ENCODE measurements at places on chromosomes 1 and 21. TPM values are rescaled to one million over a fixed set of nuclear protein-coding genes. Genes with fewer than 3 reads are reported as not detected.
A peak's percentile ranks its signal among the peaks of the same experiment; 100 is the strongest.

TRABD2B gene
- 0.16 TPM for polyA plus RNA-seq

- DNase-seq = no peak
- peak overlapping the region; percentile 4 for H3K27ac ChIP-seq
- no peaks in the 10 kb centered on the region for H3K27me3 ChIP-seq
- H3K4me1 ChIP-seq = peaks cover 38% of the 10 kb centered on the region
Observed at GRCh38 chr1:162564762-162565218, 3.3 kb downstream of the UAP1 start.

DNA sequence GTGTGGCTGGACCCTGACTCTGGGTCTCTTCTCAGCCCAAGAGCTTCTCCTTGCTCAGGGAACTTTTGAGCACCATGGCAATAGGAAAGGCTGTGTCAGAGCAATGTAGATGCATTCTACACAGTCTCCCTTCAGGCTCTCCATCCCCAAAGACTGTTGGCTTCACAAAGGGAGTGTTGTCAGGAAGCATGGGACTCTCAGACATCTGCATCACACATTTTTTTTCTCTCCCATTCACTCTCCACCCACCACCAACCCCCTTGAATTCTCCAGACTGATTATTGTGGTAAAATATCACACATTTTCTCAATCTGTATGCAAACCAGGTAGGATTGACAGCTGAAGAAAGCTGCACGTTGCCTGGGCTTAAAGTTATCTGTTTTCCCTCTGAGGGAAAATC, 105.4 kb upstream of the WARS2 start:
- H3K36me3 ChIP-seq = no peaks in the 10 kb centered on the region
- H3K4me3 ChIP-seq = no peak overlapping the region
- H3K27me3 ChIP-seq = no peaks in the 10 kb centered on the region
- peaks cover 5% of the 10 kb centered on the region for H3K4me1 ChIP-seq
- H3K27ac ChIP-seq = no peak overlapping the region

DNA sequence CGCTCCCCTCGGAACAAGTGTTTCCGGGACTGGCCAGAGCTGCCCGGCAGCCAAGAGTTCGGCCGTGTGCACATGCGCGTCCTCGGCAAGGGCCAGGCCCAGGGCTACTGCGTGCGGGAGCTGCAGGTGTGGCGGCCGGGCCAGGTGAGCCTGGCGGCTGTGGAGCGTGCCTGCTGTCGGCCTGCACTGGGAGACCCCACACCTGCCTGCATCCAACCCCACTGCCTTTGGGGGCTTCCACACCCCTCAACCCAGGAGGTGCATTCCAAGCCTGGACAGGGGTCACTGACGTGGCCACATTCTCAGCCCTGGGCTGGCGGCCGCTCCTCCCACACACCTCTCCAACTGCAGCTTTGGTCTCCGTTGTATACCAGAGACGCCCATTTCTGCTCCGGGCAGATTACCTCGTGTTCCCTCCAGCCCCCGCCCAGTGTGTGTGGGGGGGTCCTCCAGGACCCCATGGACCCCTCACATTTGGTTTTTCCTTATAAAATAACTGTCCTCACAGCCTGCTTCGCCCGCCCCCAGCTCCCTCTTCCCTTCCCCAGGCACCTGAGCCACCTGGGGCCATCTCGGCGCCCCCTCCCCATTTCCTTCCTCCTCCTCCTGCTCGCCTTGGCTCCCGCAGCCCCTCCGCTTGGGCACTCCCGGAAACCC, 6.1 kb downstream of the RNF223 start:
- peaks cover 20% of the 10 kb centered on the region for H3K4me1 ChIP-seq
- peaks cover 16% of the 10 kb centered on the region for H3K27me3 ChIP-seq
- DNase-seq = no peak

DNA sequence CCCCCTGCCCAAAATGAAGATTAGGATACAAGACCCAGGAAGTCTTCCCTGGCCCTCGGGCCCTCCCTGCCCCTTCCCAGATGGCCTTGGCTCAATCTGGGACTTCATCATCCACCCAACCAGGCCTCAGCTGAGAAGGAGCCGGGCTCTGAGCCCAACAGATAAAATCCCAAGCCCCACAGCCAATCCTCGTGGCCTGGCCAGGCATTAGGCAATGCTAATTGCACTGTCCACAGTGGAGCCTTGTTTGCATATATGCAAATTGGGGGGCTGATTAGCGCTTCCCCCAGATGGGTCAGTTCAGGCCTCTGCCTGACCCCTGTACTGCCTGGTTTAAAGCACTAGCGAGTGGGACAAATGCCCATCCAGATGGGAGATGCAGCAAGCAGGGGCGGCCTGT, 34.9 kb downstream of the IGSF21 start:
- no peaks in the 10 kb centered on the region for H3K27me3 ChIP-seq
- H3K27ac ChIP-seq = no peak overlapping the region
- H3K4me1 ChIP-seq = no peaks in the 10 kb centered on the region

- peaks cover 10% of the 10 kb centered on the region for H3K27me3 ChIP-seq
- peak; percentile 36 for DNase-seq
- peaks cover 8% of the 10 kb centered on the region for H3K4me1 ChIP-seq
- no peaks in the 10 kb centered on the region for H3K36me3 ChIP-seq
- no peak overlapping the region for H3K4me3 ChIP-seq
- no peak overlapping the region for H3K27ac ChIP-seq
Observed at GRCh38 chr1:39657923-39658485, 13.9 kb downstream of the NT5C1A start.

SLC6A9 gene
- polyA plus RNA-seq = 5.3 TPM

GRCh38 chr1:241270016-241270415, 87.0 kb downstream of the RGS7 start:
- no peaks in the 10 kb centered on the region for H3K27me3 ChIP-seq
- H3K27ac ChIP-seq = no peak overlapping the region
- DNase-seq = no peak
- no peaks in the 10 kb centered on the region for H3K4me1 ChIP-seq

- no peak overlapping the region for H3K27ac ChIP-seq
- DNase-seq = no peak
- no peak overlapping the region for H3K4me3 ChIP-seq
- peaks cover 59% of the 10 kb centered on the region for H3K36me3 ChIP-seq
Observed at GRCh38 chr1:209630383-209631225, 21.6 kb downstream of the LAMB3 start.

GRCh38 chr1:78373676-78374075, 117.1 kb upstream of the PTGFR start:
- no peaks in the 10 kb centered on the region for H3K27me3 ChIP-seq
- H3K27ac ChIP-seq = no peak overlapping the region
- H3K36me3 ChIP-seq = no peaks in the 10 kb centered on the region
- no peaks in the 10 kb centered on the region for H3K4me1 ChIP-seq
- no peak for DNase-seq

BRDT gene
- not detected for polyA plus RNA-seq

DNA sequence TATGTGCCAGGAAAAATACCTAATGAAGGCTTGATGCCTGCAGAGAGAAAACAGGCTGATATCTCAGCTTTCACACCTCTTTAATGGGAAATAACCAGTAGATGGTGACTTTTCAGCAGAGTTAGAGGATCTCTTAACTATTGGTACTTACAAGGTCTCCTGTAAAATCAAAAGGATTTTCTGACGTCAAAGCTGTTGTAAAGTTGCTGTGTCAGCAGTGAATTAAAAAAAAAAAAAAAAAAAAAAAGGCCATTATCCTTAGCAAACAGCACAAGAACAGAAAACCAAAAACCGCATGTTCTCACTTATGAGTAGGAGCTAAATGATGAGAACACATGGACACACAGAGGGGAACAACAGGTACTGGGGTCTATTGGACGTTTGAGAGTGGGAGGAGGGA, 349.1 kb downstream of the AMY1C start:
- H3K27ac ChIP-seq = no peak overlapping the region
- H3K36me3 ChIP-seq = no peaks in the 10 kb centered on the region
- DNase-seq = no peak
- H3K27me3 ChIP-seq = no peaks in the 10 kb centered on the region
- no peaks in the 10 kb centered on the region for H3K4me1 ChIP-seq

DNA sequence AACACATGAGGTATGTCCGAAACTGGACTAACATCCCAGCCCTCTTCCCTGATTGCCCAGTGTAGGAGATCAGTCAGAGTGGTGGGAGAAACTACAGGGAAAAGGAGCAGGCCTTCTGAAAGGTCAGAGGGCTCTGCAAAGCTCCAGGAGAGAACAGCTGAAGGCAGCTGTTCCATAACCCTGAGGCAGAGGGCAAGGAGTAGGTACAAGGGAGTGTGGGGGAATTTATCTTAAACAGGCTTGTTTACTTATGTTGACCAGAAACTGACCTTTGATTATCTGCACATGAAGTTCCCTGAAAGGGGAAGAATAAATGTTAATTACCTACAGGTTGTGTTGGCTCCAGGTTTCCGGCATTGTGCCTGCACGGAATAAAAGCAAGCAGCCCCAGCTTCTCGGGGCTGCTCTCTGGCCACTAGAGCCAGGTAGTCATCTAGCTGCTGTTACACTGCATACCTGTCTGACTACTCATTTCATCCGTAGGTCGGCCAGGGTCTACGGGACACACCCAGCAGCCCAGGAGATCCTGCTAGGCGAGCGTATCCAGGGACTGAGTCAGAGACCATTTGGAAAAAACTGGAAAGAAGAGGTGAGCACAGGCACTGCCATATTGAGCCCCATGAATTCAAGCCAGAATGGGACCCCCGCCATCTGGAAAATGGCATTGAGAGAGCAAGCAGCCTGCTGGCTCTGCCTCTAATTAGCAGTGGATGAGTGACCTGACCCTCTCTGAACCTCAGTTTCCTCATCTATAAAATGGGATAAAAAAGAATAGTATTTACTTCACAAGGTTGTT, 14.9 kb upstream of the PAQR7 start:
- DNase-seq = no peak
- peak overlapping the region; percentile 74 for H3K27ac ChIP-seq
- H3K36me3 ChIP-seq = no peaks in the 10 kb centered on the region
- H3K27me3 ChIP-seq = no peaks in the 10 kb centered on the region
- H3K4me1 ChIP-seq = peaks cover 51% of the 10 kb centered on the region

GRCh38 chr1:85822696-85823095, 114.5 kb upstream of the ZNHIT6 start:
- DNase-seq = no peak
- H3K4me1 ChIP-seq = no peaks in the 10 kb centered on the region
- H3K27me3 ChIP-seq = no peaks in the 10 kb centered on the region
- H3K4me3 ChIP-seq = no peak overlapping the region

DNA sequence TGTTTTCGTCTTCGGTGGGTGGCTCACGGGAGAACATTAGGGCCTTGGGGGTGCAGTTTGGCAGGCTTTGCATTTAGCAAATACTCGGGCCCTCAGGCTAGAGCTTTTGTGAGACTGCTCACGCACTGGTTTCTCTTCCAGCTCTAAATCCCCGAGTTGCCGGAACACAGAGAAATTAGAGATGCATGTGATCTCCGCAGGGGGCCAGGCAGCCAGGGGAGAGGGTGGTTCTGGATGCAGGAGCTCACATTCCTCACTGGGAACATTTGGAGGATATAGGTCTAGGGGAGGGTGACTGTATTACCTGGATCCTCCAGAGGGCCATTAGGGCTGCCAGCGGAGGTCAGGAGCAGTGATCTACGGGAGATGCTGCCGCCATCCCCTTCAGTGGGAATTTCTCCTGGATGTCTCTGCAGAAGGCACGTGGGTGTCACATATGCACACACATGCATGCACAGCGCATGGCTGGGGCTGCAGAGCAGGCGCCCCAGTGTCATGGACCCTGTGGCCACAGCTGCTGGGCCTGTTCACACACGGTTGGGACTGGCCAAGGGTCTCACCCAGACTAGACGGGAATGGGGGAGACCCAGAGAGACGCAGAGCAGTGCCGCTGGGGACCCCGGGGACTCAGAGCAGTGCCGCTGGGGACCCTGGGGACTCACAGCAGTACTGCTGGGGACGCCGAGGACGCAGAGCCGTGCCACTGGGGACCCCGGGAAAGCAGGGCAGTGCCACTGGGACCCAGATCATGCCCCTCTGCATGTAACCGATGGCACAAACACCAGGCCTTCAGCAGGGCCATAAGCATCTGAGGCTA, 258.7 kb downstream of the CAMTA1 start:
- no peaks in the 10 kb centered on the region for H3K36me3 ChIP-seq
- peaks cover 16% of the 10 kb centered on the region for H3K27me3 ChIP-seq
- H3K4me1 ChIP-seq = no peaks in the 10 kb centered on the region
- DNase-seq = no peak

- H3K4me1 ChIP-seq = peaks cover 5% of the 10 kb centered on the region
- H3K36me3 ChIP-seq = peaks cover 10% of the 10 kb centered on the region
- no peak overlapping the region for H3K27ac ChIP-seq
- no peak overlapping the region for H3K4me3 ChIP-seq
- DNase-seq = peak; percentile 36
- no peaks in the 10 kb centered on the region for H3K27me3 ChIP-seq
Observed at GRCh38 chr1:7810395-7810794, 26.3 kb downstream of the PER3 start.

FCRL3 gene
- not detected for polyA plus RNA-seq

FAM177B gene
- not detected for polyA plus RNA-seq

DNA sequence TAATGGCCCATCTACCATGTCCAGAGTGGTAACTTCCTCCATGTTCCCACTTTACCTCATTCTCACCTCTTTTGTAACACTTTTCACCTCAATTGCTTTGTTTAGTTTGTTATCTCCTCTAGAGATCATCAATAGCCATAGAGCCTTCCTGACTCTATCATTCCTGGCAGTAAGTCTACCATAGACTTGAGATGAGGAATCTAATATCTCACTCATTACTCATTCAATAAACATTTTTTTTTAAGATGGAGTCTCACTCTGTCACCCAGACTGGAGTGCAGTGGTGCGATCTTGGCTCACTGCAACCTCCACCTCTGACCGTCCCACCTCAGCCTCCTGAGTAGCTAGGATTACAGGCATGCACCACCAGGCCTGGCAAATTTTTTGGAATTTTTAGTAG, 7.1 kb downstream of the NMNAT2 start:
- DNase-seq = no peak
- H3K4me1 ChIP-seq = no peaks in the 10 kb centered on the region
- H3K27me3 ChIP-seq = peaks cover under 1% of the 10 kb centered on the region
- no peaks in the 10 kb centered on the region for H3K36me3 ChIP-seq

GRCh38 chr1:209583408-209583807, at the start of gene CAMK1G:
Gene CAMK1G, plus strand, starts transcription at chr1:209583714. Its CDS starts 11,270 bp downstream, at chr1:209594984.
- DNase-seq = no peak
- peaks cover 23% of the 10 kb centered on the region for H3K4me1 ChIP-seq
- H3K27ac ChIP-seq = no peak within 1 kb of the TSS
- H3K27me3 ChIP-seq = peaks cover 22% of the 10 kb centered on the region

DNA sequence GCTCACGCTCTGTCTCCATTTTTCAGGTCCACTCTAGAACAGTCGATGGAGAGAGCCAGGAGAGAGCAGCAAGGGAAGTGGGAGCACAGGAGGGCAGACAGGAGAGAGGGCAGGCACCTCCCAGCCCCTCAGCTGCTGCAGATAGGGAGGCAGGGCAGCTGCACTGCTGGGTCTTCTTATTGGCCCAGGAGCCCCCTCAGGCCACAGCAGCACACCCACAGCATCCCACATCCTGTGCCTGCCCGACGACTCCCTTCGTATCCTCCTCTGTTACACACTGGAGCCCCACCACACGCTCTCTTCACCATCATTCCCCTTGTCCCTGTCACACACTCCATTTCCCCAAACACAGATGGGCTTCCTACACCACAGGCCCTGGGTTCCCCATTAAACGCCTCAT, 13.7 kb upstream of the ARTN start:
- DNase-seq = no peak
- peaks cover 2% of the 10 kb centered on the region for H3K36me3 ChIP-seq
- no peaks in the 10 kb centered on the region for H3K27me3 ChIP-seq
